ENCODE measurements at places on chromosomes 1 and 21.

GRCh38 chr1:221397606-221398005 lies 344.3 kb downstream of the DUSP10 start:
- DNase-seq: no peak

DNA sequence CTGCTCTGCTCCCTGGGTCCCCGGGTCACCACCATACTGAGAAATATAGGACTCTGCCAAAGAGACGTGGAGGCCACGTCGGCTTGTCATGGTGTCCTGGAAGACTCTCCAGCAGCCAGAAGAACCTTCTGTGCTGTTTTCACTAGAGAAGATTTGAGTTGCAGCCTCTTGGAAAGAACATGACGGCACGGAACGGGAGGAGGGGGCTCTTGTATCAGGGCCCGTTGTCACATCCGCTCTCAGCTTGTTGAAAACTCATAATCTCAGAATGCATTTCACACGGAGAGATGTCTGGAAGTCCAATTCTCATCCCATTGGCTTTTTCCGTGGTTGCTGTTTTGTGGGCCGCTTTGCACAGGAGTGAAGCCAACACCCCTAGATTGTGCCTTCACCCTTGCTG lies 39.4 kb upstream of the FAM3B start:
- DNase-seq: no peak

GRCh38 chr1:192860478-192861185 lies 51.8 kb downstream of the RGS2 start:
- no peak for DNase-seq

DNA sequence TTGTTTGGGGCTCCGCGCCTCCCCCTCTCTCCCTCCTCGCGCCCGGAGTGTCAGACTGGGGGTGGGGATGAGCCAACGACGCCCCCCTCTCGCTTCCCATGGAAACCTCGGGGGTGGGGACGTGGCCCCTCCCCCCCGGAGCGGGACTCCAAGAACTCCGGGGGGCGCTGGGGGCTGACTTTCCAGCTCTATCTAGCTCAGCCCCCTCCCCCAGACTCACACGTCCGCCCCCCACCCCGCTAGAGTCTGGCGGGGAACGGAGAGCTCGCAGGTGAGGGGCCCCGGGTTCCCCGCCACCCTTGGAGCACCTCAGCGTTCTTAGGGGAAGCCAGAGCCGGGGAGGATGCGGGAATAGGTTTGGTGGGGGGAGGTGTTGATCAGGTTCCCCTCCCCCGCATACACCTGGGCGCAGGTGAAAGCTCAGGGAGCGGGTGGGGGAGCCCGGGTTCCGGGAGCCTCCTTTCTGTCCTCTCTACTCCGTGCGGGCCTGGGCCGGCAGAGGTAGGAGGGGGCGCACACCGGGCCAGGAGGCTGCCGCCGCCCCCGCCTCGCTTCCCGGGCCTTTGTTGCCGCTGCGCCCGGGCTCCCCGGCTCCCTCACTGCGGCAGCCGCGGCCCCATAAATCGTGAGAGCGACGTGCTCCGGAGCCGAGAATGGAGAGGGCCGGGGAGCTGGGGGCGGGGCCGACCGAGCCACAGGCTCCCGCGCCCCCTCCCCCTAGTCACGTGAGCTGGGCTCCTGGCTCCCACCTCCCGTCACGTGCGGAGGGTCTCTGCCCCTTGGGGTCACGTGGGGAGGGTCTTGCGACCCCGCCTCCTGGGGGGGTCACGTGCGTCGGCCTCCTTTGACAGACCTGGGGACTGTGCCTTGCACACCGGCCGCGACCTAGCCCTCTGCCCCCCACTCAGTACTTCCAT lies 1.9 kb downstream of the EFNA3 start:
- no peak for DNase-seq

GRCh38 chr1:117590273-117590925 lies 15.4 kb upstream of the TENT5C start:
- no peak for DNase-seq

- DNase-seq: no peak
These were observed 1075.0 kb downstream of the TTLL7 start for GRCh38 chr1:82923931-82924330.

- no peak for DNase-seq
These were observed 17.2 kb downstream of the CDCP2 start for GRCh38 chr1:54135436-54136120.

DNA sequence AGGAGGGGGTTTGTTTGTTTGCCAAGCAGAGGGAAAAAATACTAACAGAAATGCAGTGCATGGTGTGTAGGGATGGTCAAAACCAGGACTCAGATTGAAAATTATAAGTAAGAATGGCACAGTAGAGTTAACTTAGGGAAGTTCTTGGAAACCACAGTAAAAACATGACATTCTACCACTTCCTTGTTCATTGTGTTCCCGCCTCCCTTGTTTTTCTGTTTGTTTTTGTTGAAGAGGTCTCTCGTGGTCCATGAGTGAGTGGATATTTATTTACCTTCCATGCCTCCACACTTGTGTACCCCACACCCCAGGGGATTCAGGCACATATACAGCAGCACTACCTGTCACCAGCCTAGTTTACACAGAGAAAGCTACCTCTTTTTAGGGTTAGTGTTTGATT lies 69.6 kb downstream of the OLFML2B start:
- DNase-seq: no peak

DNA sequence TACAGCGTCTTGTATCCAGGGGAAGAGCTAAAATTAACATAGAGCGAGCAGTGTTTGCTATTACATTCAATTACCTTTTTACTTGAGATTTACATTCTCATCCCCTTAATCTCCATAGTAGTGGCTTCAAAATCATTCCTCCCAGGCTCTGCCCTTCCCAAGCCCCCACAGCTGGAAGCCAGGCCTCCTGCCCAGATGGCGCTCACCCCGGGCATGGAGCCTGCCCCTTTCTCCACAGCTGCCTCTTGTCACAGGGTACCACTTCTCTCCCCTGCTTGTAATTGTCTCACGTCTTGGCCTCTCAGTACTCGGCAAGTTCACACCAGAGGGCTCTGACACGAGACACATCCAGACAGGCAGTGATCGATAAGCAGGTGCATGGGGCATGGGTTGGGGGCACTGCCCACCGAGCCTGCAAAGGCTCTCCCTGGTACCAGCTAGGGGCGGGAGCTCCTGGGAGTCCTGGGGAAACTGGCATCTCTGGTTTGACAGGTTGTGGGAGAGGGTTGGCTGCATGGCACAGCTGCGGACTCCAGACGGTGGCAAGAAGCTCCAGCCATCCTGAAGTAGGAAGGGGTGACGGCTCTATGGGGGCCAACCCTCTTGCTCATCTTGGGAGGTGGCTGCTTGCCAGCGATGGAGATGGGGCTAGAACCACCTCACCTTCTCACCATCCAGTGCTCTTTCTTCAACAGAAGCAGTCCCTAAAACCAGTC lies 20.1 kb downstream of the CASZ1 start:
- DNase-seq: peak; percentile 84

GRCh38 chr1:110070671-110071242 lies at the start of gene ALX3:
TSS of gene ALX3 (minus strand) at chr1:110070672. CDS start at chr1:110070612, 60 bp downstream.
- DNase-seq: no peak

DNA sequence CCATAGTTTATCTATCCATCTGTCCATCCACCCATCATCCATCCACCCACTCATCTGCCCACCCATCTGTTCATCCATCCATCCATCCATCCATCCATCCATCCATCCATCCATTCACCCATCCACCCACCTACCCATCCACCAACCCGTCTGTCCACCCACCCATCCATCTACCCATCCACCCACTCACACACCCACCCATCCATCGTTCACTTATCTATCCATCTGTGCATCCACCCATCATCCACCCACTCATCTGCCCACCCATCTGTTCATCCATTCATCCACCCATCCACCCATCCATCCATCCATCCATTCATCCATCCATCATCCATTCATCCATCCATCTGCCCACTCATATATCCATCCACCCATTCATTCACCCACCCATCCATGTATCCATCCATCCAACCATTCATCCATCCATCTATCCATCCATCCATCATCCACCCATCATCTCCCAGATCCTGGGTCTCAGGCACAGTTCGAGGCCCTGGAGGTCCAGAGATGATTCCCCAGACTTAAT lies 88.2 kb upstream of the WNT4 start:
- no peak for DNase-seq

DNA sequence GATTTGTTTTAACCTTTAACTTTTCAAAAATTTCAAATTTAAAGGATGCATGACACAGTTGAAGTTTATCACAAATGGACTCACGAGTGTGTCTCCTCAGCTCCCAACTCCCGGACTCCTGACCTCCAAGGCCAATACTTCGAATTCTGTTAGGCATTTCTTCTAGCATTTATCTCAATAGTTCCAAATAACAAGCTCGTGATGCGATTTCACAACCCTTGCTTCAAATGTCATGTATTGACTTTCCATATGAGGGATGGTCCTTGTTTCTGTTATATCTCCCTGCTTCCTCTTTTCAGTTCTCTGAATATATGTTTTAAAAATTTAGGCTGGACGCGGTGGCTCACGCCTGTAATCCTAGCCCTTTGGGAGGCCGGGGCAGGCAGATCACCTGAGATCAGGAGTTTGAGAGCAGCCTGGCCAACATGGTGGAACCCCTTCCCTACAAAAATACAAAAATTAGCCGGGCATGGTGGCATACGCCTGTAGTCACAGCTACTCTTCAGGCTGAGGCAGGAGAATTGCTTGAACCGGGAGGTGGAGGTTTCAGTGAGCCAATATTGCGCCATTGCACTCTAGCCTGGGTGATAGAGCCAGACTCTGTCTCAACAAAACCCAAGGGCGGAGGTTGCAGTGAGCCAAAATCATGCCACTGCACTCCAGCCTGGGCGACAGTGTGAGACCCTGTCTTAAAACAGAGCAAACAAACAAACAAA lies 52.0 kb upstream of the TINAGL1 start:
- no peak for DNase-seq

DNA sequence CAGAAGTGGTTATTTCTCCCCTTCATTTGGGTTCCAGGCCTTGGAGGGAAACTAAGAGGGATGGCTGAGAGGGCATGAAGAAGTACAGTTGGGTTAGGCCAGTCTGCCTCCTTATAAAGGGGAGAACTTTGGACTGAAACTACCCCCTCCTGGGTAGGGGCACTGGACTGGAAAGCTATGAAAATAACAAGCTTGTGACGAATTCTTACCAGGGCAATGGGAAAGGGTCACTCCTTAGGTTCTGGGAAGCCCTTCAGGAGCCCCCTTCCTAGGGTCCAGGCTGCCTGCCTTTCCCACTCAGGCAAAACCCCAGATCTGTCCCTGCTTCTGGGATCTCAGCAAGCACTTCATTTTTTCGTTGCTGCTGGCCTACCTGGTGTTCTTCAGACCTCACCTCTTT lies 9.8 kb upstream of the P3R3URF start:
- DNase-seq: no peak
